Heart right ventricle (tissue), 16 donors: ENCODE measurements at places on chromosomes 1 and 21. TPM values are rescaled to one million over a fixed set of nuclear protein-coding genes. Genes with fewer than 3 reads are reported as not detected.

- DNase-seq: no peak
Observed at GRCh38 chr1:81430955-81431623, 369.6 kb upstream of the ADGRL2 start.

Gene KRTAP7-1
- not detected for polyA plus RNA-seq

Gene IL22RA1
- polyA plus RNA-seq: 0.07 TPM

GRCh38 chr21:29074007-29074376 is 544 bp upstream of the CCT8 start:
- no peak for DNase-seq

DNA sequence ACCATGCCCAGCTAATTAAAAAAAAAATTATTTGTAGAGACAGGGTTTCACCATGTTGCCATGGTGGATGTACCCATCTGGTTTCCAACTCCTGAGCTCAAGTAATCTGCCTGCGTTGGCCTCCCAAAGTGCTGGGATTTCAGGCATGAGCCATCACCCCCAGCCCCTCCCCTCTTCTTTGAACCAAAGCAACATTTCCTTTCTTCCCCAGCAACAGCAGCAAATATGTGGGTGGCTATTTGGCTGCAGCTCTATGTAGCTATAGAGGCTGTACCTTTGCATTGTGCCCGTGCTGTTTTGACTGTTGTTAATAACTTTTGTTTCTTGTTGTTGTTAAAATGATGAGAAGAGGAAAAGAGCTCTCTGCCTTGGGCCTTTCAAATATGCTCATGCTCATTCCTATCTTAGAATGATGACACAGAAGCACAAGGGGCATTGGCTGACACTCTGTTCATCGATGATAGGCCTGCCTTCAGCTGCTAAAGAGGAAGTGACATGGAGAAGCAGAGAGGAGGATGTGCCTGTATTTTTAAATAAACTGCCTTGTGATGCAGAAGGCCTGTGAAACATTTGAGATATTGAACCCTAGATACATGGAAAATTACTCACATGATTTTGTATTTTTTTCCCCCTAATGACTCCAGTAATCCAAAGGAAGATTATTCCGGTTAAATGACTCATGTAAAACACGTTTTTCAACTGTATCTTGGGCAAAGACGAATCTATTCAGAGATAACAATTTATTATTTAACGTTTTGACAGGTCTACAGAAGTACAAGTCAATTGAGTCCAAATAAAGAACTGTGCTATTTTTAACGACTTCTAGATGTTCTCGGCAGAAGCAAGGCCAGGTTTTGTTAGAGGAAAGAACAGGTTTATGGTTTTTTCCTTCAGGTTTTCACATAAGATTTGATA is 20.5 kb upstream of the XPR1 start:
- no peak for DNase-seq

GRCh38 chr1:104768466-104768865 is 1018.8 kb downstream of the AMY1C start:
- DNase-seq: no peak
